ENCODE measurements at places on chromosomes 6 and 20.

GRCh38 chr6:137704802-137705159 is 162.3 kb upstream of the TNFAIP3 start:
- DNase-seq = no peak

- no peak for DNase-seq
Observed at GRCh38 chr6:40194447-40195170, 260.3 kb upstream of the MOCS1 start.

DNA sequence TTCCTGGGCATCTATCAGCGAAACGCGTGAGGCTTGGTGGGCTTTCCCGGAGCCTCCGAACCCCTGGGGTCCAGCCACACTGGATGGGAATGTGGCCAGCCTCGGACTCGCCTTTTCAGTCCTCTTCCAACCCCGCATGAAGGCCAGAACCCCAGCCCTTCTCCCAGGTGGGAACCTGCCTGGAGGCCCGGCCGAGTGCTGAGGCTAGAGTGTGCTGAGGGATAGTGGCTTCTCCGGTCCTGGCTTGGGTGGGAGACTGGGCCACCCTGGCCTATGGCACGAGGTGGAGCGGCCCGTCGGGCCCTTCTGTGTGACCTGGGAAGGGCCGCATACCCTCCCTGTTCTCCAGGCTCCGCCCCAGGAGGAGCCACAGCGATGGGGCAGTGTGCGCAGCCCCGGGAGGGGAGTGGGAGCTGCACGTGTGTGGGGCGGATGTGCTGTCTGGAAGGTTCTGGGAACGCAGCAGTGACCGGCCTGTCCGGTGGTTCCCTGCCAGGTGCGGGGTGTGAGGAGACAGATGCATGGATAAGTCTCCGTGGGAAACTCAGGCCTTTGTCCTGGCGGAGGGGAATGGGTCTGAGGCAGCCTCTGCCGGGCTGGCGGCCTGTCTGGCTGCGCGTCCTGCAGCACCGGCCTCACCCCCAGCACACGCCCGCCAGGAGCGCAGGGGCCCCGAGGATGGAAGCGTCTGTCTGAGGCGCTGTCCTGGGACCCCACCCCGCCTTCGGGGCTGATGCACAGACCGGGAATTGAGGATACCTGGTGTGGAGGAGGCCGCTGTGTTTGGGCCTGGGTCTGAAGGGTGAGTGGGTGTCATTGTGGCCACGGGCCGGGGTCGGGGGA is 1.1 kb upstream of the BHLHE23 start:
- no peak for DNase-seq

DNA sequence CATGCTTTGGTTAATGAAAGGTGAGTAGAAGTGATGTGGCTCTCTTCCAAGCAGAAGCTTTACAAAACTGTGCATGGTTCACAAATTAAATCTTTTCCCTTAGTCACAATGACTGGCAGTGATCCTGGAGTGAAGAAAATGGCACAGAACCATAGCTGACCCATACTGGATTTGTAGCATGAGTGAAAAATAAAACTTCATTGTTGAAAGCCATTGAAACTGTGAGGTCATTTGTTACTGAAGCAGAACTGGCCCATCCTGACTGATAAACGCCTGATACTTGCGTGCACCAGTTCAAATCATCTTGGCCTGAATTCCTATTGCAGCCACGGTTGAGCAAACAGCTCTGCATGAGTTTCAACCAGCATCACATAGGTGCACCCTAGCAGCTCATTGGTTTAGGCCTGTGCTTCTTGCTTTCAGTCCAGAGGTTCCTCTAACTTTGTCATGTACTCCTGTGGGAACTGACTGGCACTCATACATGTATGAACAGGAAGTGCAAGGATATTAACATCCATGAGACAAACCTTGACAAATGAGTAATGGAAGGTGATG is 40.5 kb downstream of the SAMD5 start:
- no peak for DNase-seq

DNA sequence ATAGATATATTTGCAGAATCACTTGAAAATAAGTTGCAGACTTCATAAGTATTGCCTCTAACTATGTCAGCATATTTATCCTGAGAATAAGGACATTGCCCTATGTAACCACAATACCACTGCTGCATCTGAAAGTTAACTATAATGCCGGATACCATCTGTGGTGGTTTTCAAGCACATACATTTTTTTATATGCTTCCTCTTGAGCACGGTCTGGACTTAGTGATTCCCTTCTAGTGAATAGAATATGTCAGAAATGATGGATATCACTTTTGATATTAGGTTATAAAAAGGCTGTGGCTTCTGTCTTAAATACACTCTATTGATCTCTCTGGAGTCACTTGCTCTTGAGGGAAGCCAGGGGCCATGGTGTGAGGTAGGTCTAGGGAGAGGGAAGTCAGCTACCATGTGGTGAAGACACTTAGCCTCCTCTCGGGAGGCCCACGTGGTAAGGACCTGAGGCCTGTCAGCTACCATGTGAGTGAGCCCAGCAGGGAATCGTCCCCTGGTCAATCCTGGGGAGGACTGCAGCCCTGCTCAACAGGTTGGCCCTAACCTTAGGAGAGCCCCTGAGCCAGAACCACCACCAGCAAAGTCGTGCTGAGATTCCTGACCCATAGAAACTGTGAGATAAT is 57.5 kb downstream of the CCDC170 start:
- DNase-seq = no peak

DNA sequence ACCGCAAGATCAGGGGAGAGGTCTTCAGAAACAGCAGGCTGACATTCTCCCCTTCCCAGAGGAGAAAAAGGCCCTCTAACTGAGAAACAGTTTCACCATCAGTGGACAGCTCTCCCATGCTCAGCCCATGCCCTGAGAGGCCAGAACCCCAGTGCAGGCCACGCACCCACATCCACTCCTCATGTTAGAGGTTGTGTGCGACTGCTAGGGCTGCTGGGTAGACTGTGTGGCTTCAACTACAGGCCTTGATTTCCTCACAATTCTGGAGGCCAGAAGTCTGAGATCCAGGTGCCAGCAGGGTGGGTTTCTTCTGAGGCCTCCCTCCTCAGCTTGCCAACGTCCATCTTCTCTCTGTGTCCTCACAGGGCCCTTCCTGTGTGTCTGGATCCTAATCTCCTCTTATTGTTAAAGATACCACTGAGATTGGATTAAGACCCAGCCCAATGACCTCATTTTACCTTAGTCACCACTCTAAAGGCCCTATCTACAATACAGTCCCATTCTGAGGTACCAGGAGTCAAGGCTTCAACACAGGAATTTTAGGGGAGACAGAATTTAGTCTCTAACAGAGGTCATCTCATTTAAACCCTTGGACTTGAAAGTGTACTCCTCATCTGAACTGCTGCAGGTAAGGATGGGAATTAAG is 67.7 kb upstream of the CD93 start:
- no peak for DNase-seq

DNA sequence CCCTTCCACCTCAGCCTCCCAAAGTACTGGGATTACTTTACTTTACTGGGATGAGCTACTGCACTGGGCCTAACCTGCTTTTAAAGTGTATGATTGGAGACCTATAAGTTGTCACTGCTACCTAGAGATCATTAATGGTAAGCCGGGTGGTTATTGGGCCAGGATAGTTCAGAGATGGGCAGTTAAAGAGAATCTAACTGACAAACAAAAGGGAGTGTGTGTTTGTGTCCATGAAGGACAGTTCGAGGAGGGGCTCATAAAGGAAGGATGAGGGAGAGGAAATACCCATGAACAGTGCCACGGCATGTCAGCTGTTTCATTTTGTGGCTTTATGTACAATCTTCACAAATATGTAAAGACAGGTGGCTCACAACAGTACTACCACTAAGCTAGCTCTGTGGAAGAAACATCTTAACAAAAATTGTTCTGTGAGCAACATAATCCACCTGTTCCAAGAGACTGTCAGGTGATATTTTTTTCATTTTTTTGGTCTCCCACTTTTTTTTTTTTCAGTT is 69.7 kb upstream of the FAM8A1 start:
- DNase-seq = no peak

GRCh38 chr20:29741894-29742698 is 1515.4 kb upstream of the DEFB115 start:
- DNase-seq = no peak

- peak; percentile 47 for DNase-seq
Observed at GRCh38 chr6:10954590-10955010, 67.7 kb downstream of the SYCP2L start.

DNA sequence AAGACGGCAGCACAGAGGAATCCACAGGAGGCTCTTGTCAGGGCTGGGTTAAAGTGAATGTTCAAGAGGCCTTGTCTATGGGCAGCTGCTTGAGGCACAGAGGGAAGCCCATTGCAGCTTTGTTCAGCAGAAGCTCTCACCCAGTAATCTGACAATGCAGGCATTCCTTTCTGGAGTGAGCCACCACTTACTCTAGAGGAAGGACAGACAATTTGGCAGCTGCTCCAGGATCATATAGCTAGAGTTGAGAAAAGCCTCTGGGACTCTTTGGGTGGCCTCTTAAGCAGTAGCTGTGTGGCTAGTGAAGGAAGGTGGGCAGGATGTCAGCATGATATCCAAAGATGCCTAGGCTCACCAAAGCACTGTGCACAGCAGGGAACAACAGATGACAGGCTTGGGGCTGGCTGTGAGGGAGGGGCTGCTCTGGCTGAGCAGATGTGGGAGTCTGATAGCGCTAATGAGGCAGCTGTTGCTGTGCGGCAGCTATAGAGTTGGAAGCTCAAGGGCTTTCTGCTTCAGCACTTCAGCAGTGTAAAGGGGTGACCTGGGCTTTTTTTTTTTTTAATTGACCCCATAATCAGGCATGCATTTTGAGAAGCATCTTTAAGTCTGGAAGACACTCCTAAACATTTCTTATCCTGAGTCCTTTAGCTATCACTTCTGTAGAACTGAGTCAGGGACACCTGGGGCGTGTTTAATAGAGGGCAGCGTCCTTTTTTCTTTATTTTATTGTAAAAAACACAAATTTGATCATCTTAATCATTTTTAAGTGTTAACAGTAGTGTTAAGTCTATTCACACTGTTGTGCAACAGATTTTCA is 27.2 kb downstream of the CMTR1 start:
- no peak for DNase-seq
